NCI-H1436 treated with DMSO at 0.1 percent for 48 hours (cell line): ENCODE measurements at places on chromosomes 3 and 15.

- DNase-seq: no peak
Measured at GRCh38 chr3:178514401-178514800, 21.8 kb upstream of the KCNMB2 start.

DNA sequence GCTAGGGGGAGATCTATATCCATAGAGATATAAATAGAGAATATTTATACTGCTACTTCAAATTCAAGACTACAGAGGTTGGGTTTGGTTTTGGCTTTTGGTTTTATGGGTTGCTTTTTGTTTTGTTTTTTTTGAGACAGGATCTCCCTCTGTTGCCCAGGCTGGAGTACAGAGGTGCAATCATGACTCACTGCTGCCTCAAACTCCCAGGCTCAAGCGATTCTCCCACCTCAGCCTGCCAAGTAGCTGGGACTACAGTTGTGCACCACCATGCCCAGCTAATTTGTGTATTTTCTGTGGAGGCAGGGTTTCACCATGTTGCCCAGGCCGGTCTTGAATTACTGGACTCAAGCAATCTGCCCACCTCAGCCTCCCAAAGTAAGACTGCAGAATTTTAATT, 3.9 kb upstream of the UBL7 start:
- DNase-seq: no peak

DNA sequence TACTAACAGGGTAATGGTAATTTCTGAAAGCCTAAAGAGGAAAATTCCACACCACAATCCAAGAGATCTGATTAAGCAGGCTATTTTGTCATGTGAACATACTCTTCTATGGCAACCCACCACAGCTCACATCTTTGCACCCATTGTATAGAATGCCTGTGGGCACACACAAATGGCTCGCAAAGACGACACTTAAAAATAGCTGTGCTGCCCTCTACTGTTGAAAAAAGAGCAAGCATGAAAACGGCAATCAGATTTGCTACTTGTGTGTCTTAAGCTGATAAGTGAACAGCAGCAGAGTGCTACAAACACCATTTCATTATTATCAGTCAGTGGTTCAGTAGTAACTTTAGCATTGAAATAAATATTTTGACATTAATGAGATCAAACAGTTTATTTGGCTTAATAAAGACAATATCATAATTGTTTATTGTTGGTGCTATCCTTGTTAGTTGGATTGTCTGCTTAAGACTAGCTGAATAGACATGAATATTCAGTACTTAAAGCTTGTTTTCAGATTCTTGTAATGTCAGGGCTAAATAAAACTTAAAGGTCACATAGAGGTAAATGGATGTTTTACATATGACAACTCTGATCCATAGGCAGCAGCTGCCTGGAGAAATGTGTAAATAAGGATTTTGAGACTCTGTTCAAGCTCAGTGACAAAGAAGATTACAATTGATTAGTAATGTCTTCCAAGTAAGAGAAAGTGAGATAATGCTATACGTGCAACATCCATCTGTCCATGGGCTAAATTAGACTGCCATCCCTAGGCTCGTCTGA, 199.1 kb downstream of the LRRN1 start:
- DNase-seq: no peak

DNA sequence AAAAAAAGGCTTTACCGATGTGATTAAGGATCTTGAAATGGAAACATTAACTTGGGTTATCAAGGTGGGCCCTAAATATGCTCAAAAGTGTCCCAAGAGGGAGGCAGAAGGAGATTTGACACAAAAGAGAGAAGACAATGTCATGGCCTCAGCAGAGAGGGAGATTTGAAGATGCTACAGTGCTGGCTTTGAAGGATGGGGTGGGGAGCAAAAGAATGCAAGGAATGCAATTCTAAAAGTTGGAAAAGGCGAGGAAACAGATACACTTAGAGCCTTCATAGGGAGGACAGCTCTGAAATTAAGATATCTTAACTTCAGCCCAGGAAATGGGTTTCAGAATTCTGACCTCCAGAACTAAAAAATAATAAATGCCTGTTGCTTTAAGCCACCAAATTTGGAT, 314.5 kb upstream of the CCDC54 start:
- DNase-seq: no peak

DNA sequence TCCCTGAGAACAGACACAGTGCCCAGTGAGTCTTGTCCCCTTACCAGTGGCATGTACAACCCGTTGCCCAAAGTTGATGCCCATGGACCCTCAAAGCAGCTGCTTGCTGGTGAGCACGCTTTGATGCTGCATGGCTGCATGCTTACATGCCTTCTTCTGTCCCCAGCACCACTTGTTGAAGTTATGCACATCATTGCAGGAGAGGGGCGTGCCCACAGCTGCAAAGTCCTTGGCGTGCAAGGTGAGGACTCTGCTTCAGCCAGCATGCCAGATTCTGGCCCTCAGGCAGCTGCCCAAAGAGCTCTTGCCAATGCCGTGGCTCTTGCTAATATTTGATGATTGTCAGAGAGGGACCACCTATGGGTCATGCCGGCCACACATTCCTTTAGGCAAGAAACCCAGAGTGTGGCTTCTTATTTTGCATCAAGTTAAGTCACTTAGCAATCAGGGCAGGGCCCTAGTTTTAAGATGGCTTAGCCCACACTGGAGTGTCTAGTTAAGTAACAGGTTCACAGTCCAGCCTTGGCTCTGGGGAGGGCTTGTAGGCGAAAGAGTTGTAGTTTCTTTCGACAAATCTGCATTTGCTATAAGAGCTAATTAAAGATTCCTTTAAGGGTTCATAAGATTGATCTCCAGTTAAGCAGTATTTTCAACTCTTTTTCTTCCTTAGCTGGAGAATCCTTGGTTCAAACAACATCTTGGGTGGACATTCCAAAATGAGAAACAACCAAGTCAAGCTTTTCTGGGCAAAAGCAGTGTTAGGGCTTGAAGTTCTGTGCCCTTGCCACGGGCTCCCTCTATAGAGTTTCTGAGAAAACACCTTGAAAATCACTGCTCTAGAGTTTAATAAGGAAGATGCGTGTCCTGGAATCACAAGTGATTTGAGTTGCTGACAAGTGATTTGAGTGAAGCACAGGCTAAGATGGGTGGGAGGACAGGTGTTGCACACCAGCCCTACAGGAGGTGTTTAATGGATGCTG, 128.6 kb downstream of the SLCO3A1 start:
- DNase-seq: no peak

- DNase-seq: no peak
Measured at GRCh38 chr15:58873267-58873666, 60.2 kb downstream of the SLTM start.

DNA sequence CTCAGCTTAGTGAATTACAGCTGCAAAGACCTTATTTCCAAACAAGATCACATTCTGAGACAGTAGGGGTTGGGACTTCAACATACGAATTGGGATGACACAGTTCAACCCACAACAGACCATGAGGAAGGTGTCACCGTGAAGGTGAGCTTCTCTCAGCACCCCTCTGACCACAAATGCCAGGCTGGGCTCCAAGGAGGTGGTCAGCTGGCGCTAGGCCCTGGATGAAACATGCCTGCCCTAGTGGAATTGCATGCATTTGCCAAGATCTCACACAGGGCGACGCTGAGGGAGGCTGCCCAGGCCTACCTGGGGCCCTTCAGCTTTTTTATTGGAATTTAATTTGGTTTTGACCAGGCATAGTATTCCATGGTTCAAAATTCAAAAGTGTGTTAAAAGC, 1.8 kb downstream of the CFAP100 start:
- DNase-seq: no peak

- no peak for DNase-seq
Measured at GRCh38 chr15:92343924-92344643, 49.6 kb upstream of the ST8SIA2 start.

DNA sequence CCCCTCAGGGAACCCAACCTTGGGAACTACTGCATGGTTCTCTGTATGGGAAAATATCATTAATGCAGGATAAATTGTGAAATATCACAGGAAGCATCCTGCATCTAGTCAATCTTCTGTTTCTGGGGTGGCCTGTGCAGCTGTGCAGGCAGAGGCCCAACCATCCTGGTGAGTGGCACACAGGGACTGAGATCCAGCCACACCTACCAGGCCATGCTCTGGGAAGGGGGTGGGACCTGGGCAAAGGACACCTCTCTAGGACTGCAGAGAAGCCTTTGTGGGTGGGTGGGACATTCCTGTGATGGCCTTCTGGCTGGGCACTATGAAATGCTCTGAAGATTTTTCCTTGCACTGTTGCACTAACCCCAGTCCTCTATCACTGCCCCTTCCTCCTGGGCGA, 26.8 kb downstream of the CCRL2 start:
- no peak for DNase-seq

GRCh38 chr3:46479696-46480095, 15.0 kb upstream of the LTF start:
- no peak for DNase-seq

DNA sequence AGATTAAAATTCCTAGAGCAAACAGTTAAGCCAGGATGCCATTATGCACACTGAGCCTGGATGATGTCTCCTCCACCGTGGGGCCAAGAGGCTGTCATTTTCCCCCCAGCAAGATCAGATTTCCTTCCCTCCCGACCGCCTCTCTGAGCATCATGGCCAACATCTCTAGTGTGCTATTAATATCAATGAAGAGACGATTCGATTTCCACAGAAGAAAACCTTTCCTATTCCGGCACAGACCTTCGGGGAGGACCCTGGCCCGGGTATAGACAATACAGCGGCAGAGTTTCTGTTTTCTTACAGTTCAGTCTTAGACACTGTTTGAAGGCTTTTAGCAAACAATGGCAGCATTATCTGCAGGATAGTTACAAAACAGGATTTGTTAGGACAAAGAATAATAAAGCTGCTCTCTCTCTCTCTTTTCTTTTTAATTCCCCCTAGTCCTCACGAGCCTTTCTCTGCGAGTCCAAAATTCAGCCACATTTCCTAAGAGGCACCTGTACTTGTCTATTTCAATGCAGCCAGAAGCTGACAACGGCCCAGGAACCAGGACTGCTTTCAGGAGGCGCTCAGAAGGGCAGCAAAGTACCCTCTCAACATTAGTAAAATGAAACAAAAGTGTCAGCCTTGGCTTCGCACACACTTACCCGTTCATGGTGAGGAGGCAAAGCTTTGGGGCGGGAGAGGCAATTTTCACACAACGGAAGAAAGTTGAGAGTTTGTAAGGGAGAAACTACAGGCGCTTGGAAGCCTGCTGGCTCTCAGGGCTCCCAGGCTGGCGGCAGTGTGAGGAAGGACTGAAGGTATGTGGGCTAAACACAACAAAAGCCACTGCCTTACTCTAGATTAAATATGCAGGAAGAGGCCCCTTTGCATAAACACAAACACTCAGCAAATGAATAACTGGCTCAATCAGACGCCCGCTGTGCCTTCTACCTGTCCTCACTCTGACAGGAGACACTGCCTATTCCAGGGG, 278.0 kb downstream of the FOXP1 start:
- DNase-seq: no peak

DNA sequence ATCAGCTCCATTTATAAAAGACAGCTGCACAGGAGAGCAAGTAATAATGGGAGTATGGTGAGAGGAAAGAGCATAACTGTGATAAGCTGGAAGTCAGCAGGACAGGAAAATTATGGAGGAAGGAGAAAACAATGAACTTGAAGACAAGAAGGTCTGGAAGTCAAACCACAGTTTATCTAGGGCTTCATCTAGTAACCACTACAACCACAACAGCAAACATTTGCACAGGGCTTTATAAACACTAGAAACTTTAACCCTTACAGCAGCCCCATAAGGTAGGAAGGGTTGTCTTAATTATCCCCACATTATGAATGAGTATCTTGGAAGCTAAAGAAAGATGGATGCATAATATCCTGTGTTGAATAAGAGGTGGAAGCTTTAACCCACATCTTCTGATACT, 820.8 kb downstream of the IGSF11 start:
- DNase-seq: no peak

GRCh38 chr15:99006904-99007495, 592 bp downstream of the PGPEP1L start:
- no peak for DNase-seq

DNA sequence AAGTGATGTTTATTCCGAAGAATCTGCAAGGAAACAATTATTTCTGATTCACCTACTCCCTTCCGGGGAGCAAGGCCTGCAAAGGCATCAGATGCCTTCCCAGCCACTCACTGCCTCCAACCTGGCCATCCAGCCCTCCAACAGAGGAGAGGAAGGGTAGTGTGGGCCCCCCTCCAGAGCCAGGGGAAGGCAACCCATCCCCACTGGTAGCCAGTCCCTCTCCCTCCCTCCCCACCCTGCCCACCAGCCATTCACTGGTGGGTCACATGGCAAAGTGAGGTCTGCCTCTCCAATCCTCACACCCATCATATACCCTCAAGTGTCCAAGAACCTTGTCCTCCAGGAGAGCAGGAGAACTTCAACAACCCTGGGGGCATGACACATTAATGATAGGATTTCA, 2.4 kb upstream of the VIPR1 start:
- no peak for DNase-seq

GRCh38 chr3:190780524-190780923, 82.0 kb downstream of the GMNC start:
- DNase-seq: no peak

DNA sequence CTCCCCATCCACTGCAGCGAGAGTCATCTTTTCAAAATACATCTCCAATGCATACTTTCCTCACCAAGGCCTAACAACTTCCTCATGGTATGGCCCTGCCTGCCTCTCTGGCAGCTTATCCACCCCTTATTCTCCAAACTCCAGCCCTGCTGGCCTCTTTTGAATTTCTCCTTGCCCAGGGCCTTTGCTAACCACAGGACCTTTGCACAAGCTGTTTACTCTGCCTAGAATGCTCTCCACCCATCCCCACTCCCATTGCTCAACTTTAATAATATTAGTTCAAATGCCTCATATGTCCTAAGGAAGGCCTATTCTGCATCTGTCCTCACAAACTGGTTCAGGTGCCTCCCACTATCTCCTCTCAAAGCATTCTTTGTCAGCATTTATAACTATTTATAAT, 230.7 kb downstream of the CADPS start:
- DNase-seq: no peak

DNA sequence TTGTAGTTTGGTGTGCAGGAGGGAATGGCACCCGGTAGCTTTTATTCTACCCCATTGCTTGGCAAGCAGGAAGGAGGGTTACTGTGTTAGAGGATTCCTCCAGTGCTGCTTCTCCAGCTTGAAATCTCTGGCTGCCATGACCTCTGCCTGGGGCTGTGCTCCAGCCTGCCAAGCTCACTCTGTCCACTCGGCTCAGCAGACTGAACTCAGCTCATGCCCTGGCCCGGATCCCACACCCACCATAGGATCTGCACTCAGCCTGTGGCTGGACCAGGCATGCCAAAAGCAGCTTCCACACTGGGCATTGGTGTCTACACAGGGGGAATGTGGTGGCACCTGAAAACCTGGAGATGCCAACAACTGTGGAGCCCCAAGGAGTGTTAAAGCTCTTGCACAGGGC, 26.3 kb downstream of the CLDN16 start:
- no peak for DNase-seq

GRCh38 chr3:136250903-136251460, 842 bp downstream of the PCCB start:
- no peak for DNase-seq
